ENCODE measurements at places on chromosomes 3 and 15.

DNA sequence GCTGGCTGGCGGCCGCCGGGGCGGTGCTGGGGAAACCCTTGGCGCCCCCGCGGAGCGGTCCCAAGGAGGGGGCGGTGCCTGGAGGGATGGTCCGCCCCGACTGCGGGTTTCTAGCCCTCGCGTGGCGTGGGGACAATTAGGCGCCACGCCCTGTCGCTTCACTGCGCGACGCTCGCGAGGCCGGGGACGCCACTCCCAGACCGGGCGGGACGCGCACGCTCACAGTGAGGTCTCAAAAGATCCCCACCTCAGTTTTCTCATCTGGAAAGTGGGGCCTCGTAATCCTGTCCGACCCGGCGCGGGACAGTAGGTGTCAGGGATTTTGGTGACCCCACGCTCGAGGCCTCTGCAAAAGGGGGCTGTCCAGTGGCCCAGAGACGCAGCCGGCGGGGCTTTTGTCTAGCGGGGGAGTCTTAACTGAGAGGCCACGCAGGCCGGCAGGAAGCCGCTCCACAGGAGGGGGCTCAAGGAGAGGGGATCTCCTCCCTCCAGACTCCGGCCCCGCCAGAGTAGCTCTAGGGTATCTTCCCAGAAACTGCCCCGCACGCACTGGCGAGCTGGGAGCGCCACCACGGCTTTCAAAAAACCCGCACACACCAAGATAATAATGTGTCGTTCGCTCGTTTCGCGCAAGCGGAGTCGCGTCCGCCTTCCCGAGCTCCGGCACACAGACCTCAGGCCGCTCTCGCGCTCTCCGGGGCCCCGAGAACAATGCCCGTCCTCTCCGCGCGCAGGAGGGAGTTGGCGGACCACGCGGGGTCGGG is 710 bp upstream of the CLK3 start:
- peak; percentile 73 for DNase-seq

GRCh38 chr15:101052031-101052620 is 133.0 kb downstream of the LRRK1 start:
- DNase-seq, result no peak

DNA sequence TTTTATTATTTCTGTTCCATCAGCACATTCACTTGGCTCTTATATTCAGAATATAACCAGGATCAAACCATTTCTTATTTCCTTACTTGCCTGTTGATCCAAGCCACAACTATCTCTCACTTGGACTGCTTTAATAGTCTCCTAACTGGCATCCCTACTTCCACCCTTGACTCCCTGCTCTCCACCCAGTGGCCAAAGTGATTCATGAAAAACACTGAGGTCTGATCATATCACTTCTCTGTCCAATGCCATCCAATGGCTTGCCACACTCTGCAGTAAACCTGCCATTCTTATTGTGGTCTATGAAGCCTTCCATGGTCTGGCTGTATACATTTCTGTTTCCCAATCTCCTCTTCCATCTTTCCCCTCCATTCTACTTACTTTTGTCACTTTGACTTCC is 576.1 kb downstream of the PDCD6IP start:
- no peak for DNase-seq

DNA sequence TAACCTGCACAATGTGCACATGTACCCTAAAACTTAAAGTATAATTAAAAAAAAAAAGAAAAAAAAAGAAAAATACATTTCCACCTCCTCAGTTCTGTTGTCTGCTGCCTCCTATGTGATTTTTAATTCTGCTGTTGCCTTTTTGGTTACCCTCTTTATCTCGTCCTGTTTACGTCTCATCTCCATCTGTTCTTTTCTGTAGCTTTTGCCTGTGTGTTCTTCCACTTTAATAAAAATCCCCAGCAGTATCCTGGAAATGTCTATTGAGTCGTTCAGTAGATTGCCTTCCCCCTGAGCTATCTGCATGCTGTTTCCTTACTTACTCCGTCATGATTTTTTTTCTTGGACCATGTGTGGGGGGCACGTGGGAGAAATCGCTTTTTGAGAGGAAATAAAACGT is 302.5 kb downstream of the FEZF2 start:
- no peak for DNase-seq

GRCh38 chr15:92901072-92901761 is 1.1 kb downstream of the CHD2 start:
- DNase-seq, result peak; percentile 67

GRCh38 chr15:69119001-69119400 is 41.4 kb upstream of the GLCE start:
- DNase-seq, result no peak

- no peak for DNase-seq
Measured at GRCh38 chr3:131350506-131350905, 31.1 kb upstream of the NUDT16 start.

GRCh38 chr3:194243172-194243837 is 107.4 kb downstream of the HES1 start:
- no peak for DNase-seq

DNA sequence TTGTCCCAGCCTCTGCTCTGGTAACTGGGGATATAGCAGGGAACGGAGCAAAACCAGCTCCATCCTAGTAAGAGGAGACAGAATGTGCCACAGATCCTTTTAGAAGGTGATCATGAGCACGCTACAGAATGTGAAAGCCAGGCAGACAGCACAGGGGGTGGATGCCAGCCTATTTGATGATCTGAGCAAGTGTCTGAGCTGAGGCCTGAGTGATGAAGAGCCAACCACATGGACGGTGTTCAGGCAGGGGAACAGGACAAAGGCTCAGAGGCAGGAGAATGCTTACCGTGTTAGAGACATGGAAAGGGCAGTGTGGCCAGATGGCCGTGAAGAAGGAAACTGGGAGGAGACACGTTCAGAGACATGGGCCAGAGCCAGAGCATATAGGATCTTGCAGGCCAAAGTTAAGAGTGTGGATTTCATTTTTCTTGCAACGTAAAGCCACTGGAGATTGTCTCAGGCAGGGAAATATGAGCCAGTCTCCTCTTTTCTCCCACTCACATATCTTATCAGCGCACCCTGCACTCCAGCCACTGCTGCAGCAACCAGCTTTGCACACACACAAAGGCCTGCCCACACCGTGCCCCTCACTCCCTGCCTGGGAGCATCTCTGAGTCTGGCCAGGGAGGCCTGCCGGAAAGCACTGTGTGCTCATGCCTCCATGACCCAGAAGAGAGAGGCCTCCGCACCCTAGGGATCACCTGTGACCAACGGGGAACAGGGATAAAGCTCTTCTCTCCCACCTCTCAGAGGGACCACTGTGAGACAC is 20.1 kb downstream of the RAB43 start:
- no peak for DNase-seq

- DNase-seq, result no peak
Measured at GRCh38 chr15:45496658-45497057, 25.9 kb downstream of the SLC30A4 start.

DNA sequence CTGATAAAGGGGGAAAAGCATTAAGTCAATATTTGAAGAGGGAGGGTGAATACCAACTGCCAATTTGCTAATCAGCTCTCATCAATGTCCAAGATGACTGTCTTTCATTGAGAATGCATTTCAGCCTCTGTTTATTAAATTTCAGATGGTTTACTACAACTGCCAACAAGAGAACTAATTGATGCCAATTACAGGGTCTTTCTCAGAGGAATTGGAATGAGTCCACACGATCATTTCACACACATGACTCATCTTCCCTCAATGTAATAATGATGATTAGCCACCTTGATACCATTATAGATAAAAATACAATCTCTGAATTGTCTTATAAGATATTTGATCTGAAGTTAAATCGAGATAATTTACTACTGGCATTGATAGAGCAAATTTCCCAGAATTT is 1274.4 kb downstream of the ROBO2 start:
- DNase-seq, result no peak

GRCh38 chr15:81381720-81382119 is 7.7 kb upstream of the TMC3 start:
- DNase-seq, result no peak

- DNase-seq, result no peak
Measured at GRCh38 chr3:13111873-13112520, 38.8 kb upstream of the IQSEC1 start.

GRCh38 chr15:44087578-44088465 is 107.2 kb downstream of the FRMD5 start:
- DNase-seq, result peak; percentile 55

DNA sequence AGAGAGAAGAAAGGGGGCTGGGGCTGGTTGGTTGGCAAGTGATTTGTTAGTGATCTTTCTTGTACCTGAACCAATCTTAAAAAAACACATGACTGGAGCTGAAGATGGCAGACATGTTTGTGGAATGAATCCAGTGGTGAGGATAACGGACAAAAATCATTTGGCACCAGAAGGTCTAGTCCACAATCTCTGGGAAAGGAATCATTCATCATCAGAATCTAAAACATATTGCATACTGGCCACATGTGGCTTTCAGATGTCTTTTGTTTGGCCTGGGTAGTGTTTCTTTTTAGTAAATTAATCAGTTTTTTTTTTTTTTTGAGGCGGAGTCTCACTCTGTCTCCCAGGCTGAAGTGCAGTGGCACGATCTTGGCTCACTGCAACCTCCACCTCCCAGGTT is 5.0 kb downstream of the NEK11 start:
- DNase-seq, result no peak

DNA sequence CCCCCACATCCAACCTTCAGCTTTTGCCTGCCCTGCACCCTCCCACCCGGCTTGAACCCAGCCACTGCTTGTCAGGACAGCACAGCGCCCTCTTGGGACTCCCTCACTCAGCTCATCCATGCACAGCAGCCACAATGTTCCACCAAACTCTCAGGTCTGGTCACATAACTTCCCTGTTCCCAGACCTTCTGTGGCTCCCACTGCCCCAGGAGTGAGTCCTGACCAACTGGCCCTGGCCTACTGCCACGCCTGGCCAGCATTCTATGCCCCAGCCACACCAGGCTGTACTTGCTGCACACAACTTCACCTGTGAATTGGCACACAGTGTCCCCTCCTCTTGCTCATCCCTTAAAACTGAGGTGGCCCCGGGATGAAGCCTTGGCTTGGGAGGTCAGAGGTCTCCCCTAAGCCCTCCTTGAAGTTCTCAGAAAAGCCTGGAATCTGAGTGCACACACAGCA is 21.0 kb downstream of the PLXNB1 start:
- no peak for DNase-seq

GRCh38 chr3:111335512-111336303 is 206.3 kb upstream of the CD96 start:
- no peak for DNase-seq

- no peak for DNase-seq
Measured at GRCh38 chr3:157582637-157582973, 79.4 kb upstream of the VEPH1 start.

DNA sequence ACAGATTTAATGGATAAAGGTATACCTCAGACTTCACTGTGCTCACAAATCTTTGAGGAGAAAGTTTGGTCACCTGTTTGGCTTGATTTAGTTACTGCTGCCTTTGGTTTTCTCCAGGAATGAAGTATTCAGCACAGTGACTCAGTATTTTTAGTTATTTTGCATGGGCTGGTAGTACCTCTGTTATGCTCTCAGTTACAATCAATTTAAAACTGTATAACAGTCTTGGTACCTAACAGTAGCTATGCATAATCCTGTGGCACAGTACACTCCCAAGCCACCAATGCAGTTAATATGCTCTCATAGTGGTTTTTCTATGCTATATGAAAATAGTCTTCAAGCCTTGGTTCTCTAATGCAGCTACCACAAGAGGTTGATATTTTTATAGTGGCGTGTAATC is 11.9 kb upstream of the EIF3J start:
- no peak for DNase-seq

DNA sequence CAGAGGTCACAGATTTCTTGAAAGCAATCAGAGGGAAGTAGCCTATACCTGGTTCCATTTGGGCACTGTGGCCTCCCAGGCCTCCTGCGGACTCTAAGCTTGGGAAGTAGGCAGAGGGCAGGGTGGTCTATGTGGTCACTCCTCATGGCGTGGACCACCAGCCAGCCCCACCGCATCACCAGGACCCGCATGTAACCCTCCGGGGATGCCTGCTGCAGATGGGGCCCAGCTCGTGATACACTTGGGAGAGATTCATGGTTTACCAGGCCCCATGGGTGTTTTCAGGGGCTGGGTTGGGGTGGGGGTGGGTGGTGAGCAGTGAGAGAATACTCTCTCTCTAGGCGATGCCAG is 123.7 kb downstream of the ASB7 start:
- no peak for DNase-seq

DNA sequence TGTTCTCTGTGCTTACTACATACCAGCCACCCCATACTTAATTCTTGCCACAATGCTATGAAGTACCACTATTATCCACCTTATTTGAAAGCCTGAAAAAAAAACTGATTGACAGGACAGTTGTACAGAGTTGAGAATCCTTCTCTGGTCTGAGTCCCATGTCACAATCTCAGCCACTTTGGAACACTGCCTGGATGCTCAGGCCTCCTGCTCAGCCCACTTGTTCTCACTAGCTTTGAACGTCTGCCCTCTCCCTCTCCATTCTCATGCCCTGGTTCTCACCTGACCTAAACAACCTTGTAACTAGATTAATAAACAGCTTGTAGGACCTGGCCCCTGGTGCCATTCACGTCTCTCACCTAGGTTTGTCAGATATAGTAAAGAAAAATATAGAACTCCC is 53.9 kb downstream of the TRIM69 start:
- DNase-seq, result no peak

DNA sequence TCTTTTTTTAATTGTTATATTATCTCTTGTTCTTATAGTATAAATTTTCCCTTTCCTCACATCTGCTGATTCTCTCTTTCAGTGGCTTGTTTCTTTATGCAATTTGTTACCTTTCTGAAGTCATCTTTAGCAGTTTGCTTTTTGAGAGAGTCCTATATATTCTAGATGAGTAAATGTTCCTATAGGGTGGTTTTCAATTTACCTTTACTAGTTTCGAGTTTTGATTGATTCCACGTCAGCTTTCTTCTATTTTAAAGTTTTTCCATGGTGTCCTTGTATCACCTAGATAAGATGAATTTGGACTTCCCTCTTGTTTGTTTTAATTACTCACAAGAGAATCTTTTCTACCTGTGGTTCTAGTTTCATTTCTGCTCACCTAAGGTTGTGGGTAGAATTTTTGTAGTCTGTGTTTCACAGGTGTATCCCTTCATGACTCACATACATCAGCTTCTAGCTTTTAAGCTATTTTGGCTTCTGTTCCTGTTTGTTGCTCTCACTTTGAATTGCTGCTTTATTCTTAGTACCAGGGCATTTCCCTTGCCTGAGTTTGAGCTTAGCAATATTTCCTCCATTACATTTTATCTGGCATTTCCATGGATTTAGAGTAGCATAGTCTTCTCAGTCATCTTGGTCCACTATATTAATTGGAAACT is 6.4 kb downstream of the TEX9 start:
- no peak for DNase-seq

- DNase-seq, result peak; percentile 55
Measured at GRCh38 chr15:89836267-89837133, 21.8 kb upstream of the ANPEP start.

DNA sequence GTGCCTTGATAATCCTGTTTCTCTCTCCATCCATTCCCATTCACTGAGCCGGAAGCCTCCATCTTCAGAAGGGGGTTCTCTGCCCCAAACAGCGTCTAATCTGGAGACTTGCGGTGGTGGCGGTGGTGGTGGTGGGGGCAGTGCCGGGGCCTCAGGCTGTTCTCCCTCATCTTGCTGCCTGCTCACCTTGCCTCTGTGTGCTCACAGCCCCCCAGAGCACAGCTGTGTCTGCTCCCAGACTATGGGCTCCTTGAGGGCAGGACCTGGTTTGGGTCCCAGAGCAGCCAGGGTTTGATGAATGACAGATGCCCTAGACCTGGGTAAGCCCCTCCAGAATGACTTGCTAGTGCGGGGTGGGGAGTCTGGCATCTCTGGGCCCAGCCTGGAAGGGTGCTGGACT is 430 bp upstream of the PSTPIP1 start:
- no peak for DNase-seq
